Endothelial cell of umbilical vein (primary cell): ENCODE measurements at places on chromosomes 16 and 17.

- H3K36me3 ChIP-seq, result no peaks in the 10 kb centered on the region
- H3K27ac ChIP-seq, result no peak overlapping the region
- no peak overlapping the region for H3K4me3 ChIP-seq
- H3K27me3 ChIP-seq, result peaks cover 7% of the 10 kb centered on the region
Measured at GRCh38 chr16:77850636-77851333, 62.4 kb downstream of the VAT1L start.

DNA sequence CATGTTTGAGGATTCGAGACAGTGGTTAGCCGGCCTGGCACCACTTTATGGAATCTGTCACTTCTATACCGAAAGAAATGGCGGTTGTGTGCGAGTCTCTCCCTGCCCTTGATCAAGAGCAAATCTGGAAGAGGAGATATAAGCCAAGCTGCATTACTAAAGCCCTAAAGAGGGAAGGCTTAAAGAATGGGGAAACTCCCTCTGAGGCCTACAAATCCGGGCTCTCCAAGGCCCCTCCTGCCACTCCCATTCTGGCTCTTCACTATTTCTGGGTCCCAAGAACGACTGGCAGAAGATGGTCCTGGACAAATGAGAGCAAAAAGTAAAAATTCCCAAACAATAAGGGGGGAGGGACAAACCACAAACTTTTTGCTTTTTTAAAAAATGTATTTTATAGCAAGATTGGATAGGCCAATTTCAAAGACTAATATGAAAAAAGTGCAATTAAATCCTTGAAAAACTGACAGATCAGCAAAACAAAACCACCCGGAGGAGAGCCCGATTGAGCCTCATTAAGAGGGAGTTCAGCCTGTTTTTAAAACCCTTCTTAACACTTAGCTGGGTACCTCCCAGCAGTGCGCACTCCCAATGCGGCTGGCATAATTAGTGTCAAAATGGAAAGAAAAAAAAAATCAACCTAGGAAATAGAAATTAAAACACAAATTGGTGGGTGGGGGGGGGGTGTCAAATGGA lies 193.5 kb downstream of the ZFHX3 start:
- no peak for DNase-seq
- H3K27me3 ChIP-seq, result no peaks in the 10 kb centered on the region
- H3K27ac ChIP-seq, result no peak overlapping the region
- no peaks in the 10 kb centered on the region for H3K36me3 ChIP-seq
- H3K4me3 ChIP-seq, result no peak overlapping the region

DNA sequence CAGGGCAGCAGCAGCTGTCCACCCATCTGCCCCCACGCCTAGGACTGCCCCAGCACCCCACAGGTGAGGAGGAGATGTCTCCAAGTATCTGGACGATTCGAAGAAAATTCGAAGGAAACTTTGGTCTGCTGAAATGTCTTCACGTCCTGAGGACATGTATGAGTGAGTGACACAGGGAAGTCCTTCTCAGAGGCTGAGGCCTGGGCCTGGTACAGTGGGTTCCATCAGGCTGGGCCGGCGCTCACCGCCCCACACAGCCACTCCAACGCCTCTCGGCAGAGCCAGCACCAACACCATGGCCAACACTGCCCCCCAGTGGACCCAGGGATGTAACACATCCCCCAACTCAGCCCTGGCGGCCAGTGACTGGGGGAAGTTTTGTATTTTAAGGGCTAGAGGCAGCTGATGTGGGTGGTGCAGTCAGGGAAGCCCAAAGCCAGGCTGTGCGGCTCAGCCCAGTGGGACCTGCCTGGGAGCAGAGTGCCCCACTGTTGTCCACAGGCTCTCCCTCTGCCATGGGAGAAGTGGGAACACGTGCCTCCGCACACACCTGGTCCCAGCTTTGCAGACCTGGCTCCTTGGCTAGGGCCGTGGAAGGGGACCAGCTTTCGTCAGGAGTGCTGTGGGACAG lies 55.8 kb upstream of the FASN start:
- no peaks in the 10 kb centered on the region for H3K27me3 ChIP-seq
- peak; percentile 56 for DNase-seq
- H3K4me3 ChIP-seq, result no peak overlapping the region

GRCh38 chr17:75637551-75637950 lies 4.3 kb downstream of the SMIM5 start:
- H3K36me3 ChIP-seq, result no peaks in the 10 kb centered on the region
- DNase-seq, result no peak
- no peak overlapping the region for H3K4me3 ChIP-seq
- H3K27ac ChIP-seq, result no peak overlapping the region
- peaks cover 12% of the 10 kb centered on the region for H3K4me1 ChIP-seq
- H3K27me3 ChIP-seq, result no peaks in the 10 kb centered on the region

DNA sequence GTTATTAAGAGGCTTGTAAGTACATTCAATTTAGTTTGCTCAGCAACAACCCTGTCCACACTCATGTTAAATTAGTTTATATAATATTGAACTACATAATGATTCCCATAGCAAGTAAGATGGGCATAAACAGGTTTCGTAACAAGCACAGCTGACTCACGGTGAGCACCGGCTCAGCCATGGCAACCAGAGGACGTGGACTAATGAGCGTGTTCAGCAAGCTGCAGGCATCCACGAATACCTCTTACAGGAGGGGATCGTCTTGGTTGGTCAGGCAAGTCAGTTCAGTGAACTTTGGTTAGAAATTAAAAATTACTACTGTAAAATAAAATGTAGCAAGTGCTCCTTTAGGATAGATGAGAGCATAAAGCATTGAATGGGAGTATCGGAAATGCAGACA lies 58.4 kb downstream of the ELAC2 start:
- no peak for DNase-seq
- no peaks in the 10 kb centered on the region for H3K27me3 ChIP-seq
- no peak overlapping the region for H3K4me3 ChIP-seq
- no peaks in the 10 kb centered on the region for H3K4me1 ChIP-seq

DNA sequence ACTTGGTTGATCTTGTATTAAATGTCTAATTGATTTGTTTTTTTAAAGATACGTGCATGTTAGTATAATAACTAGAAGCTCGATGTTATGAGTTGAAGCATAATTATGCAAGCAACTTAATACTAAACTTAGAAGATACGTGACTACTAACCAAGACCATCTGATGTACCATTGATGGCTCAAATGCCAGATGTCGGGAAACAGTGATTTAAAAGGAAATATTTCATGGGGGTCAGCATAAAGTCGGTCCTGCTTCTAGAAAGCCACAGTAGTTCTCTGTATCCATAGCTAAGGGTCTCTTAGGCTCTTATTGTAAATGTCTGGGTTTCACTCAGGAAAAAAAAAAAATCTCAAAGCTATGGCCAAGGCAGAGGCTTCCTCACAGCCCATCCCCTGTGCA lies 61.2 kb upstream of the RBFOX1 start:
- H3K27ac ChIP-seq, result no peak overlapping the region
- no peak overlapping the region for H3K4me3 ChIP-seq
- no peaks in the 10 kb centered on the region for H3K4me1 ChIP-seq
- H3K27me3 ChIP-seq, result no peaks in the 10 kb centered on the region
- no peak for DNase-seq
- no peaks in the 10 kb centered on the region for H3K36me3 ChIP-seq

DNA sequence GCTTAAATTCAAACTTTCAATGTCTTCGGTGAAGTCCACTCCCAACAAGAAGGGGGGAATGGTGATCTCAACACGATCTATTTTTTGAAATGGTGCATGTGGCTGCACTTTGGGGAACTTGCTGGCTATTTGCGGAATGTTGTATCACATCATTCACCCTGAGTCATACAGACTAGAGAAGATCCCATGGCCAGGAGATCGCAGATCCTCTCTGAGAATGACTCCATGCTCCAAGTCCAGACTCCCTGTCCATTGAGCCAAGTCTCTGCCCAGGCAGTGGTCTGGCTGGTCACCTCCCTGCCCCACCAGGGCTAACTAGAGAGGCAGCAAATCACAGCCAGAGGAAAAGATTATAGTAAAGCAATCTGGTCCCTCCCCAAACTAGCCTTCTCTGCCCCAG lies 120.6 kb downstream of the XYLT1 start:
- peaks cover 3% of the 10 kb centered on the region for H3K27me3 ChIP-seq
- no peak for DNase-seq
- no peak overlapping the region for H3K27ac ChIP-seq
- no peak overlapping the region for H3K4me3 ChIP-seq

- no peak overlapping the region for H3K27ac ChIP-seq
- no peaks in the 10 kb centered on the region for H3K27me3 ChIP-seq
- no peaks in the 10 kb centered on the region for H3K36me3 ChIP-seq
- DNase-seq, result peak; percentile 79
Measured at GRCh38 chr17:66200685-66201092, 8.8 kb upstream of the CEP112 start.

DNA sequence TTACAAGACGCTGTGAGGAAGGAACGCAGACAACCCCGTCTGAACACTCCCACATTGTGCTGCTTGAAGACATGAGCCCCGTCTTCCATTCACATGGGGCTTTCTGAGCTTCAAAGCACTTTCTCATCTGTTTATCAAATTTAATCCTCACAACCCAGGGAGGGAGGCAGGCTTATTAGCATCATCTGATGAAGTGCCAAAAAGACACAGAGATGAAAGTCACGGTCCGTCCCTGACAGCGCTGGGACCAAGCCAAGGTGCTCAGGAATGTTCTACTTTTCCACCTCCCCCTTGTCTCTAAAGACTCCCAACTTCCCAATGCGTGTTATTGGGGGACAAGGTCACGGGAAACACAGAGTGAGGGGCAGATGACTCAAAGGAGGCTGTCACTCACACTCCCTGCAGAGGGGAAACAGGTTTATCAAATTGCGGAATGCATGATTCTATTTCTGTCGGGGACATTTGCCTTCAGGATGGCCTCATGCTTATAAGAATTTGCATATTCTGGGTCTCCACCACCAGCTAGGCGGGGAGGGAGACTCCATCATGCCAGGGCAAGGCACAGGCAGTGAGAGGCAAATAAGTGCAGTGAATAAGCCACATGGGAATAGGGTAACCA lies 10.7 kb downstream of the XYLT1 start:
- H3K36me3 ChIP-seq, result no peaks in the 10 kb centered on the region
- H3K27me3 ChIP-seq, result no peaks in the 10 kb centered on the region
- no peak overlapping the region for H3K27ac ChIP-seq
- no peaks in the 10 kb centered on the region for H3K4me1 ChIP-seq

DNA sequence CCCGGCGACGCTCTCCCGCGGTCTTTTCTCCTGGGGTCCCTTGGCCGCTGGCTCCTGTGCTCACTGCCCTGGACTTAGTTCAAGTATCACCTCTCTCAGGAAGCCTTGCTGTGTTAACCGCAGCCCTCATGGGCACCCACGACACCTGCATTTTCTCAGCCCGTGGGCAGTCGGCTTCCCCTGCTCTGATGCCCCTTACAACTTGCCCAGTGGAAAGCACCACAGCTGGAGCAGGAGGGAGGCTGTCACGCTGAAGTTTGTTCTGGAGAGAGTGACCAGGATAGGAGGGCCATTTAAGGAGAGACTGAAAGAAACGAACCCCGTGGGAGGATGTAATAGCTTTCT lies 395 bp downstream of the STXBP4 start:
- H3K4me1 ChIP-seq, result peaks cover 19% of the 10 kb centered on the region
- peak overlapping the region; percentile 43 for H3K4me3 ChIP-seq
- H3K27me3 ChIP-seq, result no peaks in the 10 kb centered on the region
- H3K27ac ChIP-seq, result peak overlapping the region; percentile 52
- peaks cover 5% of the 10 kb centered on the region for H3K36me3 ChIP-seq

DNA sequence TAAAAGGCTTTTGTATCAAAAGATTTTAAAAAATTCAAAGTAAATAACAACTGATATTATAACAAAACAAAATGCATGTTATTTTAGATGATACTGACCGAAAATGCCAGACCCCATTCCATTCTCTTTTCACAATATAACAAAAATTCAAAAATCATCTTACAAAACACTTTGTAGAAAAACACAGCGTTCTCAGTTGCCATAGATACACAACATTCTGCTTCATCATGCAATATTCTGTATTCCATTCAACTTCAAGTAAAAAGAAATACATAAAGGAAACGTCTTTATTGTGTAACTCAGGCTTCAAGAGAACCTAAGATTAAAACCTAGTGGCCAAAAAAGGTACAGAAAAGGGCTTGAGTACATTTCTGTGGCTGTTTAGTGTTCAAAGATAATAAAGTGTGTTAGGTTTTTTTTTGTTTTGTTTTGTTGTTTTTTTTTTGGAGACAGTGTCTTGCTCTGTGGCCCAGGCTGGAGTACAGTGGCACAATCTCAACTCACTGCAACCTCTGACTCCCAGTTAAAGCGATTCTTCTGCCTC lies 250.5 kb downstream of the CEP112 start:
- no peak for DNase-seq
- H3K4me3 ChIP-seq, result no peak overlapping the region
- no peaks in the 10 kb centered on the region for H3K4me1 ChIP-seq

- DNase-seq, result no peak
- no peaks in the 10 kb centered on the region for H3K36me3 ChIP-seq
- H3K4me3 ChIP-seq, result no peak overlapping the region
- H3K4me1 ChIP-seq, result no peaks in the 10 kb centered on the region
- no peaks in the 10 kb centered on the region for H3K27me3 ChIP-seq
- H3K27ac ChIP-seq, result no peak overlapping the region
Measured at GRCh38 chr16:81286190-81286589, 28.6 kb upstream of the GAN start.

GRCh38 chr17:77729587-77729986 lies 228.9 kb upstream of the TNRC6C start:
- H3K27me3 ChIP-seq, result peaks cover 11% of the 10 kb centered on the region
- no peak overlapping the region for H3K27ac ChIP-seq
- DNase-seq, result no peak

DNA sequence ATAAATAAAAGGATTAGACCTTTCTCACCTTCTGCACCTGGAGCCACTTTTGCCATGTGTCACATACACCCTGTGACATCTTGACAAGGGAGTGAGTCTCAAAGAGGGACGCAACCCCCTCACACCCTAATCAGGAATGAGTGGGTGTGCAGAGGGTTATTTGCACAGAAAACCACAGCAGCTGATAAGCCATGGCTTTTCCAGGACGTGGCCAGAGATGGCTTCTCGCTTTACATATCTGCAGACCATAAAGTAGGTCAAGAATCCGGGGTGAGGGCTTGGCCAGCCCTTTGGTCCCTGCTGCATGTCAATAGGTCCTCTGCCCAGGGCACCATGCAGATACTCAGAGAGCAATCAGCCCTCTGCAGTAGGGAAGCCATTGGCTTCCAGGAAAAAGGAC lies 2.4 kb upstream of the CD300LF start:
- H3K27me3 ChIP-seq, result no peaks in the 10 kb centered on the region
- no peak for DNase-seq
- H3K4me1 ChIP-seq, result no peaks in the 10 kb centered on the region
- H3K4me3 ChIP-seq, result no peak overlapping the region
- H3K36me3 ChIP-seq, result no peaks in the 10 kb centered on the region

DNA sequence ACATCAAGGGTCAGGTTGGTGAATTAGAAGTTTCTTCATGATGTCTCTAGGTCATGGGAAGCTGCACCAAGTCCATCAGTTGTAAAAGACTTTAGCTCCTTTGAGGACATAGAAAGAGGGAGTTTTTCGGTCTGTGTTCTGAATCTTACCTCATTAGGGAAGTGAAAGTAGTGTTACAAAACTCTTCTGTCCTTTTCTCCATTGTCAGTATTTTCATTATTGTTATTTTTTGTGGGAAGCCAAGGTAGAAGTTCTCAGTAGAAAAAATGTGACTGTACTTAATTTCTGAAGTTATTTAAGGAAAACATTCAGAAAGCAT lies 24.2 kb downstream of the MAP3K3 start:
- H3K36me3 ChIP-seq, result peaks cover 20% of the 10 kb centered on the region
- no peak for DNase-seq
- no peak overlapping the region for H3K4me3 ChIP-seq

GRCh38 chr17:10135539-10136257 lies 62.7 kb downstream of the GAS7 start:
- H3K36me3 ChIP-seq, result no peaks in the 10 kb centered on the region
- no peaks in the 10 kb centered on the region for H3K4me1 ChIP-seq
- DNase-seq, result no peak
- H3K4me3 ChIP-seq, result no peak overlapping the region
